ENCODE measurements at places on chromosomes 4 and X. TPM values are rescaled to one million over a fixed set of nuclear protein-coding genes. Genes with fewer than 3 reads are reported as not detected.

Gene MCF2
- 0.15 TPM for total RNA-seq

Gene SOX3
- total RNA-seq, result 0.15 TPM

Gene RBM47
- 1.0 TPM for total RNA-seq

Gene NEUROG2
- not detected for total RNA-seq

Gene ANXA10
- 4.2 TPM for total RNA-seq

Gene DUSP21
- total RNA-seq, result not detected

Gene ZDHHC15
- under 0.01 TPM for total RNA-seq

Gene MAGED4B
- total RNA-seq, result 44.5 TPM

Gene CT45A2
- not detected for total RNA-seq

Gene FBXL5
- total RNA-seq, result 146 TPM

Gene RBM3
- total RNA-seq, result 286 TPM

Gene CD38
- total RNA-seq, result 0.33 TPM

Data from smooth muscle cell of trachea (primary cell).